Mammary epithelial cell (primary cell): ENCODE measurements at places on chromosomes 2 and 18.

DNA sequence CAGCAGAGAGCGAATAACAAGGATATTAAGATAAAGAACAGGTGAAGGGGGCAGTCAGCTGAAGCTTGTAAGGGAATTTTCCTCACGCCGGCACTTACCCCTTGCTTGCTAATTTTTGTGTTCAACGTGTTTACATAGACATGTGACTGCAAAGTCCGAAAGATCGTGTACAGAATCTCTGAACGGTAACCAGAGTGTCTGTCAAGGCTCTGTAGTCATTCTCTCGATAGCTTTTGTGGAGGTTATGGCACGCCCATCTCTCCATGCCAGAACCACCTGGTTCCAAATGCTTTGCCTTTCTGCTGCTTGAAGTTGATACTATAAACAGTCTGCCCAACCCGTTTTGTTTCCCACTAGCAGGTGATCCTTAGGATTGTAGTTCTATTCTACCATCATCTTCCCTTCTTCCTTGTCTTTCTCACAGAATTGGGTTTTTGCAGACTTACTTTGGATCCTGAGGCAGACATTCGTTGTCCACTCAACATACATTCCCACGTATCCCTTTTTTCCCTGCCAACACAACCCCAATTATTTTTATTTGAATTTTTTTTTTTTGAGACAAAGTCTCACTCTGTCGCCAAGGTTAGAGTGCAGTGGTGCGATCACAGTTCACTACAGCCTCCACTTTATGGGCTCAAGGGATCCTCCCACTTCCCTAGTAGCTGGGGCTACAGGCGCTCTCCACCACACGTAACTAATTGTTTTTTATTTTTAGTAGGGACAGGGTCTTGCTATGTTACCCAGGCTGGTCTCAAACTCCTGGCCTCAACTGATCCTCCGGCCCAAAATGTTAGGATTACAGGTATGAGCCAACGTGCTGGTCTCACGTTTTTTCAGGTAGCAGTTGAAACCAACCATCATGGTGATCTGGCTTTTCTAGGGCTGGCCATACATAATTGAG, 1.3 kb upstream of the USP34 start:
- DNase-seq: peak; percentile 39

- DNase-seq: no peak
These were observed 55.6 kb downstream of the BIN1 start for GRCh38 chr2:127051116-127052056.

- peak; percentile 68 for DNase-seq
These were observed 6.8 kb upstream of the PXDN start for GRCh38 chr2:1750933-1751766.

DNA sequence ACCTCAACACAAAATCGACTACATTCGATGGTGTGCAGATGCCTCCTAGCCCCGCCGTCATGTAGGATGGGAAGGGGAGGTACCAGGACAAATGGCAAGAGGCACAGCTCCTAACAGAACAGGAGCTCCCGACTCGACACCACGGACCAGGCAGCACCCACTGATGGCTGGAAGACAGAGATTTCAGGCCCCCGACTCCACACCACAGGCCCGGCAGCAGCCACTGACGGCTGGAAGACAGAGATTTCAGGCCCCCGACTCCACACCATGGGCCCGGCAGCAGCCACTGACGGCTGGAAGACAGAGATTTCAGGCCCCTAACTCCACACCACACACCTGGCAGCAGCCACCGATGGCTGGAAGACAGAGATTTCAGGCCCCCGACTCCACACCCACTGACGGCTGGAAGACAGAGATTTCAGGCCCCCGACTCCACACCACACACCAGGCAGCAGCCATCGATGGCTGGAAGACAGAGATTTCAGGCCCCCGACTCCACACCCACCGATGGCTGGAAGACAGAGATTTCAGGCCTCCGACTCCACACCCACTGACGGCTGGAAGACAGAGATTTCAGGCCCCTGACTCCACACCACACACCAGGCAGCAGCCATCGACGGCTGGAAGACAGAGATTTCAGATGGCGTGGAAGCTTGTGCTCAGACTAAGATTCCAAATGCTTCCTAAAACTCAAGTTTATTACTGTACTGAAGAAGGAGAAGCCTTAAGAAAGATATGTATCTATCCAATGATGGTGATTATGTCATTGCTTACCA, 135.5 kb downstream of the EIPR1 start:
- no peak for DNase-seq

DNA sequence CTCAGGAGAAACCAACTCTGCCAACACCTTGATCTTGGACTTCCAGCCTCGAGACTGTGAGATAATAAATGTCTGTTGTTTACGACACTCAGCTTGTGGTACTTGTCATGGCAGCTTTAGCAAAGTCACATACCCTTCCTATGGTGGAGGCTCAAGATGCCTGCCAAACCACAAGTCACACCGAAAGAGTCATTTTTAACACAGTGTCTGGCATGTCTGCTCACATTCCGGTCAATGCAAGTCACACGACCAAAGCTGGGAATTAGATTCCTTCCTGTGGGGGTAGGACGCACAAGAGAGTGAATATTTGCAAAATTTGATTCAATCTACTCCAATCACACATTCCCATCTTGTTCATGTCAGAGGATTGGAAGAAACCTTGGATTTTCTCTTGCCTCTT, 24.6 kb downstream of the KCNE4 start:
- DNase-seq: peak; percentile 43

DNA sequence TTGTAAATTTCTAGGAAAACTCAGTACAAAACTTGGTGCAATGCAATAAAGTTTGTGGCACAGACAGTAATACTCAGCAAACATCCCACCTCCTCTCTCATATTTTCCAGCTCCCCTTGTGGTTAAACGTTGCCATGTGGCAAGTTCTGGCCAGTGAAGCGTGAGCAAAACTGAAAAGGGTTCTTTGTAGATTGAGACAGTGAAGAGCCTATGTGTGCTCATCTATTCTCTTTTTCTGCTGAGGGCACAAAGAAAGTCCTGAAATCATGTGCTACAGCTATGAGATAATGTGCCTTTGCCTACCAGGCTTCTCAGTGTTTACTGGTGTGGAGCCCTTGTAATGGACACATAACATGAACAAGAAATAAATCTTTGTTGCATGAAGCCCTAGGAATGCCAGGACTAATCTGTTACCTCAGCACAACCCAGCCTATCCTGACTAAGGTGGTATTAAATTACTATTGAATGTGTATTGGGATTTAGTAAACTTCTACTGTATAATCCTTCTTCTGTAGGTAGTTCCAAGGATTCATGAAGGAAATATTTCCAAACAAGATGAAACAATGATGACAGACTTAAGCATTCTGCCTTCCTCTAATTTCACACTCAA, 13.0 kb upstream of the TYMS start:
- peak; percentile 42 for DNase-seq

- no peak for DNase-seq
These were observed 6.2 kb upstream of the GPR155 start for GRCh38 chr2:174492963-174493431.

- DNase-seq: no peak
These were observed 10.8 kb upstream of the YWHAQ start for GRCh38 chr2:9641641-9642040.

DNA sequence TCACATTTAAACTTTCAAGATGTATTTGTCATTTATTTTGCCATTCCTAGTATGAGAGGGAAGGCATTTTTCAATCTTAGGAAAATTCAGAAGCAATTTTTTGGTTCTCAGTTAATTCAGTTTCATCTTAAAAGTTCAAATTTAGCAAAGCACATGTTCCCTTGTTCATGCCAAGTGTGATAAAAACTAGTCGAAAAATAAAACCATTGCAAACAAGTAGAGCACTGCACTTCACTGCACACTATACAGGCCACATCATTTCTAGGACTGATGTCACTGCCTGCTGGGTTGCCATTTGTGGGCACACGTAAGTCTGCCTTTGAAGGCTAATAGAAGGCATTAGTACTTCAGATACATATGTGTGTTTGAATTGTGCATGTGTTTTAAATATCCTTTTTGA, 14.3 kb downstream of the TBR1 start:
- DNase-seq: no peak

- no peak for DNase-seq
These were observed 19.1 kb downstream of the SLC40A1 start for GRCh38 chr2:189561371-189562038.
